ENCODE measurements at places on chromosomes 12 and 14.

GRCh38 chr14:78752518-78753188 lies 582.5 kb downstream of the NRXN3 start:
- no peak for DNase-seq

- no peak for DNase-seq
Measured at GRCh38 chr12:39959031-39959430, 146.8 kb downstream of the SLC2A13 start.

- DNase-seq, result peak; percentile 53
Measured at GRCh38 chr12:6960593-6961277, 9.6 kb downstream of the PTPN6 start.

DNA sequence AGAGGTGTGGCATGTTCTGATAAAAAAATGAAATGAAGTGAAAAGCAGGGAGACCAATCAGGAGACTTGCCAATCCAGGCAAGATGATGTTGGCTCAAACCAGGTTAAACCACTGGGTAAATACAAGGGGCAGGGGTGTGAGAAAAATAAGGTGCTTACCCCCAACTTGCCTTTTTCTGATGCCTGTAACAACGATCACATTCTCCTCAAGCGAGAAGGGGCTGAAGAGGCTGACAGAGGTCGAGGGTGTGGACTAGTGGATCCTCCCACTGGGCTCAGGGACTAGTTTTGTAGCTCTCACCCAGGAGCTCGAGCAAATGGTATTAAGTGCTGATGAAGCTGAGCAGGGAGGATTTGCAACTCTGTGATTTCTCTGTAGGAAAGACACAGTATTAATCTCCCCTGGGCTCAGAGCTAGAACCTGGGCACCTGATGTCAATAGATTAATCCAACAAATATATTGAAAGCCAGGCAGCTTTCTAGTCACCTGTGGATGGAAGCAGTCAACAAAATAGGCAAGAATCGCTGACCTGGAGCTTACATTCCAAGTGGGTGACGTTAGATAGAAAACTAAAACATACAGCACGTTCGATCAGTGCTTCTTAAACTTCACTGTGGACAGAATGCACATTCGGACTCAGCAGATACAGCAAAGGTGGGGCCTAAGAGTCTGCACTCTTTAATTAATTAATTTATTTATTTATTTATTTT lies 15.2 kb upstream of the EAPP start:
- DNase-seq, result no peak

DNA sequence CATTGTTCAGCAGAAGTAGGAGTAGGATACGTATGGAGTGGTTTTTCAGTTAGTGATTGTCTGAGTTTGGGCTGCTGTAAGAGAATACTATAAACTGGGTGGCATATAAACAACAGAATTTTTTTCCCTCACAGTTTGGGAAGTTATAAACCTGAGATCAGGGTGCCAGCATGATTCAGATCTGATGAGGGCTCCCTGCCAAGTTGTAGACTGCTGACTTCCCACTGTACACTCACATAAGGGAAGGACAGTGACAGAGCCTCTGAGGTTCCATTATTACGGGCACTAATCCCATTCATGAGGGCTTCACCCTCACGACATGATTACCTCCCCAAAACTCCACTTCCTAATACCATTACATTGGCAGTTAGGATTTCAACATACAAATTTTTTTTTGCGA lies 50.7 kb downstream of the ACSM4 start:
- no peak for DNase-seq

- no peak for DNase-seq
Measured at GRCh38 chr14:101254805-101255764, 306.2 kb upstream of the DIO3 start.

DNA sequence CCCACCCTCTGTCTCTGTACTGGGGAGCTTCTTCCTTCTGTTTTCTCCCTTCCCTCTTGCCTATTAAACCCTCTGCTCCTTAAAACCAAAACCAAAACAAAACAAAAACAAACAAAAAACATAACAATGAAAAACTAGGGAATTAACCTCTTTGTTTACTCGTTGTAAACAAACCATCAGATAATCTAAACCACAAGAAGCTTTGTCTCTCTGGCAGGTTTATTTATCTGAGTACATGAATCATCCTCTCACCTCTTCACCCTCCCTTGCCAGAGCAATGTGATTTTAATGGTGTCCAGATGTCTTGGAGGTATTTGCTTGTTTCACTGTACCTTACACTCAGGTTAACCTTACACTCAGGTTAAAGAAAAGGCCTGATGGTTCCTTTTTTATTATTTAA lies 66.1 kb downstream of the DYRK2 start:
- DNase-seq, result no peak

- no peak for DNase-seq
Measured at GRCh38 chr14:57823015-57823660, 42.8 kb downstream of the SLC35F4 start.

- no peak for DNase-seq
Measured at GRCh38 chr12:107774349-107775029, at the start of gene ASCL4. TSS of gene ASCL4 (plus strand) at chr12:107774704. CDS start at chr12:107775219, 515 bp downstream.

DNA sequence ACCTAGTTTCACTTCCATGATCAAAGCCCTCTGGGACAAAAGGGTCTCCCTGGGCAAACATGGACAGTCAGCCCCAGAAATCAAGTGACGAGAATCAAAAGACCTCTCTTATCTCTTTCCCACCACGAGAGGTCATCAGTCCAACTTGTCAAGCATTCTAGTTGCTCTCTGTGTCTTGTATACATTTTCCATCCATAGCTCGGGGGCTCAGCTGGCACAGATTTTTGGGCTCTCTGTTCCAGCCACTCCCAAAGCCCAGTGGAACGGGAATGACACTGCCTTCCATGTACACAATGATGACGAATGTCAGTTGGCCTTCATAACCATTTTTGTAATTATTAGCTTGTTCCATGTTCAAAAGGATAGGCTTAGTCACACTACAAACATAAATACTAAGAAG lies 29.7 kb downstream of the NOS1 start:
- no peak for DNase-seq

GRCh38 chr12:26121323-26122060 lies 3.3 kb downstream of the BHLHE41 start:
- DNase-seq, result no peak

DNA sequence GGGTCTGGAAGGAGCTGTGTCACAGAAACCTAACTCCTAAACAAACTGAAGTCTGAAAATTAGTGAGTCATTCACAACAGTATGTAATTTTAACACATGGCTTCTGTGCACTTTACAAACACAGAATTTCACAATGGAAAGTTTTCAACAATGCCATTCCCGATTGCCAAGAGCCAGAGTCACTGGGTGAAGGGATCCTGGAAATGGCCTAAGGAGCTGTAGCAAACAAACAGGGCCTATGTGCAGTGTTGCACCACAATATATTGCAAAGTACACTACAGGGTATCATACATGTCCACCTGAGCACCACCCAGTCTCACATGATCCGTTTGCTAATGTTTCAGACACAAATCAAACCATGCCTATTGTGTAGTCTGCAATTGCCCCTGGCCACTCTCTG lies 184.7 kb upstream of the OTX2 start:
- DNase-seq, result no peak

GRCh38 chr12:7788294-7788660 lies 925 bp upstream of the NANOG start:
- no peak for DNase-seq

DNA sequence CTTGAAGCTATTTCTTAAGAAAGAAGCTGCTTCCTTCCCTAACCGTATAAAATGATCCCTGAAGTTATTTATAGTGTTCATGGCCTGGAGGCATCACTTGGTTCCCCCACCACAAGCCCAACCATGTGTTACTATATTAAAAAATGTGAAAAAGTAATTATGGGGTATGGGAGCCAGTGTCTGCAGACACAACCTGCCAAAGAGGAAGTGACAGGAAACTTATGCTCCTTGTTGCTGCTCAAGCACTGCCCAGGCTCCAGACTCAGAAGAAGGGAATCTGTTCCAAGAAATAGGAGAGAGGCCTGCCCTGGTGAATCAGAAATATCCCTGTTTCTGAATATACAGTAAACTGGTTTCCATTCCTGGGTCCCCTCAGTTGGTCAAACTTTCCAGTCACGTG lies 217.2 kb upstream of the BMP4 start:
- DNase-seq, result no peak

DNA sequence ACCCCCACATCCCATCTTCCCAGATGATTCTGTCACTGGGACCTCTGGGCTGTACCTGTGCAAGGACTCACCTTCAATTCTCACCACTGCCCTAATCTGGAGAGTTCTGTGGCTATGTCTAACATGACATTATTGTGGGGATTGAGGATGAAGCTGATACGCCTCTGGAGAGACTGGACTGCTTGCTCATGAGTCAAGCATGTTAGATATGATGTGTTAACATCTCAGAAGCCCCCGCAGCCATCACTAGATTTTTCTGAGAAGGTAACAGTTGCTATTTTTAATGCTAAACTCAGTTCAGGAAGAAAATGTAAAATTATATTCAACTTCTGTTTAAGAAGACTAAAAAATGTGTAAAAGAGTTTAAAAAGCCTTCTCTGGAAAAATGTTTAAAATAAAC lies 25.7 kb downstream of the JKAMP start:
- no peak for DNase-seq

DNA sequence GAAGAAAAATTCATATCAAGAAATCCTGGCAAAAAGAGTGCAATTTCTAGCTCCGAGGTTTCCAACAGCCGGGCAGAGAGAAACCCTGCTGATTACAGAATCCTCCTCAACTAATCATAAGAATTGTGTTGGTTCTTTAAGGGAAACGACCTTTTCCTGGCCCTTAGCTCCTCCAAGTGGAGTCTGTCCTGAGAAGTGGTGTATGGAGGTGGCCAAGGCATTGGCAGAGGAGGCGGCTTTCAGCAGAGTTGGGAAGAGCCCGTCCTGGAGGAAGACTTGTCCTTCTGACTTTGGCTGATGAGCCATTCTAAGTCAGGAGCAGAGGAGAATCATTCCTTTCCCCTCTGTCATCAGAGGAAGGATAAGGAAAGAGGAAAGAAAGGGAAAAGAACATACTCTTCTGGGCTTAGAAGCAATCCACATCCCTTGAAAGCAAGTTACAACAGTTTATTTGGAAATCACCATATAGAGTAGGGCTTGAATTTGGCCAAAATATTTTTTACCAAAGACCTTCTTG lies 46.5 kb upstream of the PTCSC3 start:
- DNase-seq, result no peak

DNA sequence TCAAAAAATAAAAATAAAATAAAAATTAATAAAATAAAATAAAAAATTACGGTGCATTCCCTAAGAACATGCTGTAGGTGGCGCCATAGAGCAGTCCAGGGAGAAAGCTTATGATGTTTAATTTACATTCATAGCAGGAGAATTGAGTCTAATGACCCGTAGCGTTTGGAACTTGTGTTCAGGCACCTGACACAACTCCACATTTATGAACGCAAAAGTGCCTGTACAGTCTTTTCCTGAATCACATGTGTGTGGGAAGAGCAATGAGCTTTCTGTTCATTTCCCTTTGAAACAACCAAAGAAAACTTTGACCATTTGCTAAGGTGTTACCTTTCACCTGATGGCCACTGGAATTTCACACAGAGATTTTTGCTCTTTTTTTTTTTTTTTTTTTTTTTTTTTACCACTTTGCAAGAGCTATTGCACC lies 60.6 kb upstream of the KCNA1 start:
- no peak for DNase-seq

DNA sequence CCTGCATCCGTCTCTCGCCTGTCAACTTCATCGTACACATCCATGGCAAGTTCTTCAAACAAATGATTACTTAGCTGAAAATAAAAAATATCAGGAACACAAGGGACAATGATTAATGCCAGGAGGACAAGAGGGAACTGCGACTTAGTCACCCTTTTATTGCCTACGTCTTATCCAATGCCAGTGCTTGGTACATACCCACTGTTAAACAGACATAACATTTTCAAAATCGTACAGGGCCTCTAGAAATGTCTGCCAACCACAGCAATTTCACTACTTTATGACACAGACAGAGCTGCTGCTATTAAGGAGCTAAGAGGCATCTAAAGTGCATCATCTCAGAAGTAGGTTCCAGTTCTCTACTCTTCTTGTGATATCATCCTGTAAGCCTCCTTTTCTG lies 34.6 kb downstream of the GIT2 start:
- no peak for DNase-seq

- no peak for DNase-seq
Measured at GRCh38 chr12:69071091-69071370, 138.1 kb upstream of the CPM start.

DNA sequence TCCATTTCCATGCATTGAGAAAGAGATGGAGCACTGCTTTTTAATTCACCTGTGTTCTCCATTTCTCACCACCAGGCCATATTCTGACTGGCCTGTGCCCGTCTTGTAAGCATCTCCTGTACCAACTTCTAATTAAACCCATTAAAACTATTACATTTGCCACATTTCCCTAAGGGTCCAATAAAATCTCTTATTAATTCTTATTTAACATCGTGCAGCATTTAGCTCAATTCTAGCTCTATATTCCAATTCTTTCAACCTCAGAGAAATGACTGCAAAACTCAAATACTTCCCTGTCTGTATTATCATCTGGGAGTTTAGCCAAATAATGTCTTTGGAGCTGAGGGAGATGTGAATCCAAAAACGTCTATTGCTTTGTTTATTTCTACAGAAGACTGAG lies 495.4 kb upstream of the TMEM132C start:
- DNase-seq, result no peak

DNA sequence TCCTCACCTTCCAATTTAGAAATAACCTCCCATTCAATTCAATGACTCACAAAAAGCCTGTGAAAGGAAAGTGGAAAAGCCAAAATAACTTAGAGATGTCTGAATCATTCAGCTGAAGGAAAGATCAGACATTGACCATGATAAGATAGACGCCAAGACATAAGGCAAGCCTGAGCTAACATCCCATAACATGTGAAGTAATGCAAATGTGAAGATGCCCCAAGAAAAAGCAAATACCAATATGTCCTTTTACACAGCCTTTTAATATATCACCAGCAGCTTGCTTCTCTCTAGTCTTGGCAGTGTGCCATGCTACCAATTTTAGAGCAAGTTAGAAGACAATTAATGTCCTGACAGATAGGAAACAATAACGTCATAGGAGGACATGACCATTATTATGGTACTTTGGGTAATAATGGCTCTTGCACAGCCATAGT lies 2.4 kb upstream of the NUMB start:
- no peak for DNase-seq

GRCh38 chr14:56810836-56811592 lies 735 bp upstream of the OTX2 start:
- no peak for DNase-seq

DNA sequence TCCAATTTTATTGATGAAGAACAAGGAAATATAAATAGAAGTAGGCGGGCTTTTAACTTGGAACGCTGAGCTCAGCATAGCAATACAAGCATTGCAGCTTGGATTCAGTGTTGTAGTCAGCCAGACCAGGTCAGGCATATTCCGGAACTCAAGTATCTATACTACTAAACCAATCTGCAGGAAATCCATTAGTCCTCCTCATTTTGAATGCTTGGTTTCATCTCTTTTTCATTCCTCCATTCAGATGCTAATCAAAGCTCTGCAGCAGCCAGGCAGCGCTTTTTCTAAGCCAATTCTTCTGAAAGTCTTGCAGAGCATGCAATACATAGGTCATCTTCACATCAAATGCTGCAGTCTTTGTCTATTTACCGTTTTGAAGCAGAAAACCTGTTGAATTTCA lies 49.0 kb downstream of the KIF21A start:
- DNase-seq, result no peak

- DNase-seq, result no peak
Measured at GRCh38 chr12:77894556-77894955, 63.9 kb downstream of the NAV3 start.
